A673 (cell line): ENCODE measurements at places on chromosomes 12 and 14. TPM values are rescaled to one million over a fixed set of nuclear protein-coding genes. Genes with fewer than 3 reads are reported as not detected.
A peak's percentile ranks its signal among the peaks of the same experiment; 100 is the strongest.

DNA sequence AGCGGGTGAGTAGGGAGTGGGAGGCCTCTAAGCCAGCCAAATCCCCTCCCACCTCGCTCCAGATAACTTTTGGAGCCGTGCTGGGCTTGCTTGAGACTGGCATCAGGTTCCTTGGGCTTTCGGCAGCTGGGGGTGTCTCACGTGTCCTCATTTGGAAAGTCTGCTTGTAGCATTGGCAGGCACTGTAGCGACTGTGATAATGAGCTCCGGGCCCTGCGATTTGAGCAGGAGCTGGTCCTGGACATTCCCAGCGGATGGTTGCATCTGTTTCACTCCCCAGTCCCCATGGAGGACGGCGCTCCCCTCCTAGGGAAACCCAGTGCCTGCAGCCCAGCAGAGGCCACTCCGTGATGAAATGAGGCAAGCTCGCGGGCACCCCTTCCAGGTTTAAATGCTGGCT is 49.4 kb downstream of the DGLUCY start:
- peaks cover 12% of the 10 kb centered on the region for H3K36me3 ChIP-seq
- H3K4me3 ChIP-seq: no peak overlapping the region
- no peak overlapping the region for H3K27ac ChIP-seq
- no peaks in the 10 kb centered on the region for H3K27me3 ChIP-seq
- DNase-seq: peak; percentile 76

DNA sequence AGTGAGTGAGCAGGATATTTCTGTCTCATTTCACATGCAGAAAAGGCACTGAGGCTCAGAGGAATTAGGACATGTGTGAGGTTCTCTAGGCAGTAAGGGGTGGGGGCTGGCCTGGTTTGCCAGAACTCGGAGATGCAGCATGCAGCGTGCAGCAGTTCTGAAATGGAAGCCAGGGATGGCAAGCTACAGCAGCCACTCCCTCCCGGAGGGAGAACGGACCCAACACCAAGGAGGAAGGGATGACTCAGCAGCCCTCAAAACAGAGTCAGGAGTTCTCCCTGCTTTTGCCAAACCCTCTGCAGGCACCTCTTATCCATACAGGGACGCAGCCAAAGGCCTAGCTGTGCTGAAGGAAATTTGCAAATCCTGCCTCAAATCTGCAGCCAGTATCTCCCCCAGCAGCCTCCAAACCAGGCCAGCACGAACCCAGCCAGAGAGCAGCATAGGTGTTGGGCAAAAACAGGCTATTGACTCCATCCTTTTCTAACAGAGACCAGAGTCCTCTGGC is 10.3 kb upstream of the SERPINA3 start:
- no peaks in the 10 kb centered on the region for H3K36me3 ChIP-seq
- no peak overlapping the region for H3K27ac ChIP-seq
- peaks cover 26% of the 10 kb centered on the region for H3K4me1 ChIP-seq
- H3K27me3 ChIP-seq: no peaks in the 10 kb centered on the region
- DNase-seq: peak; percentile 37

DNA sequence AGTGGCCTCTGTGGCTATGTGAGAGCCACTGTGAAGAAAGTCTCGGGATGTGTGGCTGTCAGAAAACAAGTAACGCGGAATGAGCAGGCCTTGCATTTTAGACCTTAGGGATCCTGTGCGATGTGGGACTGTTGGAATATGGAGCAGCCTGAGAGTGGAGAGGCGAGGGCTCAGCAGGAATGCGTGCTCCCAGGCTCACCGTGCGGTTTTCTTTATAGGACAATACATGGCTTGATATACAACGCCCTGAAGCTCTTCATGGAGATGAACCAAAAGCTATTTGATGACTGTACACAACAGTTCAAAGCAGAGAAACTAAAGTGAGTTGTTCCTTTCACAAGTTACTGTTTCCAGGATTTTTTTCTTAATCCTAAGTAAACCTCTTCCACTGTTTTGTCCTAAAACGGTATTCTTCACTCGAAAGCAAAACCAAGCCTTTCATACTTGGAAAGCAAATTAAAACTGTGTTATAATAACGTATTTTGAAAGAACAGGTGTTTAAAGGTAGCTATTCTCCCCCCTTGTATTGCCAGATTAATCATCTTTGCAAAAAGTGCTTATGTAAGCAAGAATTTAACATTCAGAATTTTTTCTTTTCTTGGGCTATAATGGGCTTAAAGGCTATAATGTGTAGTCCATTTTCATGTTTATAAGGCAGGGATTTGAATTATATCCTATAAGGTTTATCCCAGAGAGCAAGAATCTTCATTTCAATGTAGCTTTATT is 54.8 kb upstream of the DYNC1H1 start:
- H3K4me3 ChIP-seq: no peak overlapping the region
- DNase-seq: no peak
- H3K4me1 ChIP-seq: no peaks in the 10 kb centered on the region
- peaks cover 34% of the 10 kb centered on the region for H3K36me3 ChIP-seq
- no peaks in the 10 kb centered on the region for H3K27me3 ChIP-seq
- no peak overlapping the region for H3K27ac ChIP-seq

GRCh38 chr12:93221841-93222240 is 155.9 kb upstream of the NUDT4 start:
- no peak overlapping the region for H3K27ac ChIP-seq
- H3K27me3 ChIP-seq: no peaks in the 10 kb centered on the region
- DNase-seq: no peak
- H3K4me3 ChIP-seq: no peak overlapping the region

DNA sequence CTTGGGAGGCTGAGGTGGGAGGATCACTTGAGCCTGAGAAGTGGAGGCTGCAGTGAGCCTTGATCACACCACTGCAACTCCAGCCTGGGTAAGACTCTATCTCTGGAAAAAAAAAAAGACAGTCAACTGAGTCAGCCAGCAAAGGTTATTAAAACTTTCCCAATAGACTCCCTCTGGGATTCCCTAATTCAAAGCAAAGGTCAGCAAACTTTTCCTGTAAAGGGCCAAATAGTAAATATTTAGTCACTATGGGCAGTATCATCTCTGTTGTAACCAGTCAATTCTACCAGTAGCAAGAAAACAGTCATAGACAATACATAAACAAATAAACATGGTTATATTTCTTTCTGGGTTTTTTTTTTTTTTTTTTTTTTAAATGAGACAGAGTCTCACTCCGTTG is 122.5 kb downstream of the IPO8 start:
- no peaks in the 10 kb centered on the region for H3K36me3 ChIP-seq
- no peak overlapping the region for H3K4me3 ChIP-seq
- no peaks in the 10 kb centered on the region for H3K4me1 ChIP-seq
- DNase-seq: no peak
- H3K27ac ChIP-seq: no peak overlapping the region

DNA sequence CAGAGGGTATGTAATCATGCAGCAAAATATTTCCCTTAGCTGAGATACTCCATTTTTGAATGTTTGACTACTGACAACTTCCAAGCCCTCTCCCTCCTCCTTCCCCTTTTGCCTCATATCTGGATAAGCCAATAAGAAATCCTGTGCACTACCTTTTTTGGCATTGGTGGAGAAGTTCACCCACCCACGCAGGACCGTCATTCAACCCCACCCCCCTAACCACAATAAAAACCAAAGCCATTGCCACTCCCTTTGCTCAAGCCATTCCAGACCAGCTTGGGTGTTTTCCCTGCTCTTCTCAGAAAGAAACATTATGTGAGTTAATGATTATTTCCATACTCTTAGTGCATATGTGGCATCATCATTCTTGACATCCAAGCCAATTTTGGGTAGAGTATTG is 176.7 kb downstream of the PTPN11 start:
- no peaks in the 10 kb centered on the region for H3K36me3 ChIP-seq
- no peak for DNase-seq
- H3K4me3 ChIP-seq: no peak overlapping the region
- no peaks in the 10 kb centered on the region for H3K4me1 ChIP-seq
- no peaks in the 10 kb centered on the region for H3K27me3 ChIP-seq

Gene DEGS2
- 0.07 TPM in 1 of 2 replicates, not detected in the other for total RNA-seq

Gene TRPV4
- 0.11 and 0.33 TPM in 2 replicates for total RNA-seq

Gene DBX2
- total RNA-seq: 0.13 and 0.37 TPM in 2 replicates

Gene SLC6A15
- total RNA-seq: 9.2 and 11.0 TPM in 2 replicates

Gene PSMB11
- total RNA-seq: not detected in 2 replicates
